Fibroblast of skin of back (primary cell): ENCODE measurements at places on chromosomes 1 and 21.

DNA sequence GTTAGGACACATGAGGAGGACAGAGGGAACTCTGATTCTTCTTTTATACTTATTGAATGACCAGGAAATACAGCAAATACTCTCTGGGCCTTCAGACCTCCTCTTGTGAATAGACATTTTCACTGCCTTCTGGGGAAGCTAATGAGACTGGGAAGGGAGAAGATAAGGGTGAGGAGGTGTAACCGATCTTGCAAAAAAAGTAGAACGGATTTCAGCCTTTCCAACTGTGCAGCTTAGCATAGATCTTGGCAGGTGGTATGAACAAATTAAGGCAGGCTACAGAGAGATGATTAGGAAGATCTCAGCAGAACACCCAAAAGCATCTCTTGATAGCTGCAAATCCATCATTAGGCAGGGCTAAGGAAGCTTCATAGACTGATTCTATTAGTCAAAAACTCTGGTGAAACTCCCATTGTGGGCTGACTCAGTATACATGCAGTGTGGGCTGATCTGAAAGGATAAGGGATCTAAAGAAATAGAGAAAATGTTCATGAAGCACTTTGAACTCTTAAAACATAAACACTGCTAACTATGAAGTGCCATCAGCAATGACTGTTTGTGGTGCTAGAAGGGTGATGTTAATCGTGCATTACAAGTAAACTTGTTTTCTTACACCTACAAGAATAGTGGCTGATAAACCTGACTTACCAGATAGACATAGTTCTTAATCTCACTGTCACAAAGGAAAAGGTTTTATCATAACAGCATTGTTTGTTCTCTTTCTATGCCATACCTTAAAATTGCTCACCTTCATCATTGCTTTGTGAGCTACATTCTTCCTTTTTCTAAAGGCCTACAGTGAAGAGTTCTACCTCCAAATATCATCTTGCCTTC lies 85.5 kb upstream of the PALMD start:
- DNase-seq = no peak

GRCh38 chr1:68291688-68292384 lies 59.5 kb upstream of the WLS start:
- DNase-seq = peak; percentile 18

GRCh38 chr1:101344745-101345144 lies 107.9 kb downstream of the S1PR1 start:
- DNase-seq = no peak

DNA sequence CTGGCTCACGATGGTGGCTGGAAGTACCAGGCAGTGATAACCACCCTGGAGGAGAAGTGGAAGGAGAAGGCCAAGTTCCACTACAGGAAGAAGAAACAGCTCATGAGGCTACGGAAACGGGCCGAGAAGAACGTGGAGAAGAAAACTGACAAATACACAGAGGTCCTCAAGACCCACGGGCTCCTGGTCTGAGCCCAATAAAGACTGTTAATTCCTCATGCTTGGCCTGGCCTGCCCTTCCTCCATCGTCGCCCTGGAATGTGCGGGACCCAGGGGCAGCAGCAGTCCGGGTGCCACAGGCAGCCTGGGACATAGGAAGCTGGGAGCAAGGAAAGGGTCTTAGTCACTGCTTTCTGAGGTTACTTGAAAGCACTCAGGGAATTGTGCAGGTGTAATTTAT lies 10.8 kb downstream of the IL24 start:
- DNase-seq = no peak

GRCh38 chr21:44858291-44858690 lies 15.2 kb downstream of the PTTG1IP start:
- DNase-seq = no peak

GRCh38 chr1:24391882-24392603 lies 21.5 kb downstream of the STPG1 start:
- DNase-seq = peak; percentile 61
